ENCODE measurements at places on chromosomes 11 and 22. TPM values are rescaled to one million over a fixed set of nuclear protein-coding genes. Genes with fewer than 3 reads are reported as not detected.
A peak's percentile ranks its signal among the peaks of the same experiment; 100 is the strongest.

DNA sequence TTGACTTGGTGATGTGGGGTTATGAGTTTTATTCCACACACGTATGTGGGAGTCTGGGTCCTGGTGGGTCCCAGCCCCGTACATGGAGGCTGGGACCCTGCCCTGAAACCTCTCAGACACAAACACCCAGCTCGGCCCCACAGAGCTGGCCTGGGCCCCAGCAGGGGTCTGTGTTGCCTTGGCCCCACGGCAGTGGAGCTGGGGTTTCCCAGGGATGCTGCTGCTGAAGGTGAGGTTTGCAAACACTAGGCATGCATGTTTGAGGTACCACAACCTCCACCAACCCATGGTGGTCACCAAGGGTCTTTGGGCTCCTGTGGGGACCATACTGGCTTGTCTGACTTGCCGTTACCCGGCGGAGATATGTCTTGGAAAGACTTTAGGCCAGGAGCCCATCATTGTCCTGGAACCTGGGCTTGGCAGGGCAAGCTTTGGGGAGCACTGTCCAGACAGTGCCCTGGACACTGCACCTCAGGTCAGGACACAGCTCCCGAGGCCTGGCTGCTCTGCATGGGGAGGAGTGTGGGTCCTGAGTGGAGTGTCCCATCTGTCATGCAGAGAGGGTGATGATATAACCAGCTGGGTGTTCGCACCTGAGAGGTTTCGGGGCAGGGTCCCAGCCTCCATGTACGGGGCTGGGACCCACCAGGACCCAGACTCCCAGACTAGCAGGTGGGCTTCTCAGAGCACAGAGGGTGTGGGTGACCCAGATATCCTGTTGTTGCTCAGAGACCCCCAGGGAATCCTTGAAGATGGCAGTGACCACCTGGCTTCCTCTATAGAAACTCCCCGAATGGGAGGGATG, 63.3 kb downstream of the KCNQ1 start:
- no peak for DNase-seq

GRCh38 chr22:50276143-50276542, 6.0 kb upstream of the MAPK11 start:
- peak; percentile 53 for DNase-seq

The TSSK2 gene
- total RNA-seq: 0.30 TPM

The TXNRD2 gene
- 48.9 TPM for total RNA-seq

DNA sequence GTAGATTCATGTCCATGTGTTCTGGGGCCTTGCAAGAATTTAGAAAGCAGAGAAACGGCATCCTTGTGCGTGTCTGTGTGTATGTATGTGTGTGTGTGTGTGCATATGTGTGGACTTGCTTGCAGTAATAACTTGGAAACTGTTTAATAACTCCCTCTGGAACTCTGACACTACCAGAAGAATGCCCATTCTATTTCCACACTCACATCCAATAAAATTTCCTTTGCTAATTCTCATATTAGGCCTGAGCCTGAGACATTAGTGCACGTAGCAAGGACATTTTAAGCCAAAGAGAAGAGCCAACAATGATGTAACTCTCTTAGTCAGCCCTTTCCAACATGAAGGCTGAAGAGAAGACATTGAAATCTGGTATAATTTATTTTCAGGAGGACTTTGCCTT, 3.2 kb downstream of the OR4D6 start:
- no peak for DNase-seq

- no peak for DNase-seq
These were observed 43.8 kb downstream of the C11orf58 start for GRCh38 chr11:16781936-16782919.
